ENCODE measurements at places on chromosomes 6 and 20. TPM values are rescaled to one million over a fixed set of nuclear protein-coding genes. Genes with fewer than 3 reads are reported as not detected.

C20orf202 gene
- total RNA-seq, result not detected

PAK5 gene
- not detected for total RNA-seq

VWA7 gene
- 6.6 TPM for total RNA-seq

COL19A1 gene
- not detected for total RNA-seq

DEFB119 gene
- not detected for total RNA-seq

SUPT3H gene
- total RNA-seq, result 9.1 TPM

NRSN1 gene
- total RNA-seq, result not detected

THEMIS gene
- total RNA-seq, result 142 TPM

MUC21 gene
- not detected for total RNA-seq

RARS2 gene
- 20.6 TPM for total RNA-seq

HCRTR2 gene
- not detected for total RNA-seq

SUMO4 gene
- 10.1 TPM for total RNA-seq

ZNF451 gene
- 61.0 TPM for total RNA-seq

RUNX2 gene
- total RNA-seq, result 3.0 TPM

EZR gene
- 177 TPM for total RNA-seq

DEFB132 gene
- total RNA-seq, result not detected

CFAP206 gene
- not detected for total RNA-seq

SPTLC3 gene
- 0.05 TPM for total RNA-seq

CALHM5 gene
- total RNA-seq, result not detected

AURKA gene
- 94.2 TPM for total RNA-seq

MEI4 gene
- not detected for total RNA-seq

C6orf132 gene
- not detected for total RNA-seq

APOBEC2 gene
- not detected for total RNA-seq

PPIL1 gene
- total RNA-seq, result 33.5 TPM

NNAT gene
- total RNA-seq, result 0.32 TPM

HLA-DQA1 gene
- 3.4 TPM for total RNA-seq

KCNQ5 gene
- 11.8 TPM for total RNA-seq

HTR1B gene
- not detected for total RNA-seq

LCA5 gene
- not detected for total RNA-seq

KIFC1 gene
- total RNA-seq, result 180 TPM

PLCB1 gene
- 0.63 TPM for total RNA-seq

WTAP gene
- total RNA-seq, result 111 TPM

SEL1L2 gene
- total RNA-seq, result not detected

F13A1 gene
- total RNA-seq, result not detected

RAB22A gene
- 17.3 TPM for total RNA-seq
